Activated CD4-positive, alpha-beta T cell treated with anti-CD3 and anti-CD28 coated beads, Interleukin-2, amount 50 U/mL, for 48 hours (primary cell): ENCODE measurements at places on chromosomes 1 and 21.

GRCh38 chr1:99669821-99670220 lies 23.9 kb downstream of the PALMD start:
- no peak for DNase-seq

DNA sequence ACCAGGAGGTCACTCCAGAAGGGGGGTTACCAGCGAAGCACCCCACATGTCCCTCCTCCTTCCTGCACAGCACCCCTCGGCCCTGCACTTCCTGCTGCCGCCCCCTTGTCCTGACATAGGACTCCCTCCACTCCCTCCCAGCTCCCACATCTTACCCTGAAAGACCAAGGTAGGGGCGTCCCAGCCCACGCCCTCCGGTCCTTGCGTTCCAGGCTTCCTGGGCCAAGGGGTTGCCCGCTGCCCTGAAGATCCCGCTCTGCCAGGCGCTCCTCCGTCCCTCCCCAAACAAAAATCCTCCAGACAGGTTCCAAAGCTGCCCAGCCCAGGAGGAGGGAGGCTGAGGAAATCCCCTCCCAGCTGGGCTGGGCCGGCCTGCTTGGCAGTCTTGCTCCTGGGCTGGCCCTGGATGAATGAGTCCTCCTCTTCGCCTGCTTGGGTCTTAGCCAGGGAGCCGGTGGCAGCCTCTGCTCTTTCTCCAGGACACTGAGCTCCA lies at the start of gene RHBDL2:
Gene RHBDL2, minus strand, starts transcription at position 304 of the 493 bp plus-strand sequence. CDS start 22,618 bp downstream, outside the sequence.
- DNase-seq = no peak

DNA sequence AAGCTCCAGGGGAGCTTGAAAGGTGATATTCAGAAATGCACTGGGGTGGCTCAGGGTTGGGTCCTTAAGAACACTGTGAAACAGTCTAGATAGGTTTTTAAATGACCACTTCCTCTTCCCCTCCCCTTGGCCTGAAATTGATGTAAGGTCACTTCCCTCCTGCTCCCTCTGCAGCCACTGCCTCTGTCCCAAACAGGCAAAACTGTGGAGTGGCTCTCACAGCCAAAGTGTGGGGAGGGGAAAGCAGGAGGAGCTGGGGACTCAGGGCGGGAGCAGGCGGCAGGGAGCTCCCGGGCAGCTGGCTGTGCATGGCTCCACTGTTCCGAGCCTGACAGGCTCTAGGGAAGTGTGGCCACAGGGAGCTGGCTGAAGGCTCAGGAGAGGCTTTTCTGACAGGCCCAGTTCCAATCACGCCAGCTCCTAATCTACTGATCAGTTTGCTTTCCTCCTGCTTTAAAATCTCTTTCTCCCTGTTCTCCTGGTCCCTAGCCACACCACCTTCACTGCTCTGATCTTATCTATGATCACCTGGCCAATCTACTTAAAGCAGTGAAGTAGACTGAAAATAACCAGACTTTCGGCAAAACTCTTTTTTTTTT lies 5.1 kb upstream of the CSRP1 start:
- no peak for DNase-seq

GRCh38 chr21:33255404-33255803 lies 10.8 kb upstream of the IL10RB start:
- DNase-seq = no peak

DNA sequence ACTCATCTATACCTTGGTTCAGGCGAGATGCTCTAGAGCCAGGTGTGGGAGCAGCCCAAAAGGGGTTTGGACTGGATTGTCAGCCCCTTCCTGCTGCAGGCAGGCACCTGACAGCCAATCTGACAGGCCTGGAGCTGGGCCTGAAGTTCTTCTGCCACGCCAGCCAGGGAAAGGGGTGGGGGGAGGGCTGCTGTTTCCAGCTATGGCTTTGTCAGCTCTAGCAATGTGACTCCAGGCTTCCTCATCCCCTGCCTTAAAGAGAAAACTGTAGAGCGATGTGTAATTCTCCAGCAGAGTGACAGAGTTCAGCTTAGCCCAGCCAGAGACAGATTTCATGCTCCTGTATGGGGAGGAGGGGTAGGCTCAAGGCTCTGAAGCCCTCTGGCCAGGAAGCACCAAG lies 30.3 kb downstream of the WNT4 start:
- DNase-seq = no peak

DNA sequence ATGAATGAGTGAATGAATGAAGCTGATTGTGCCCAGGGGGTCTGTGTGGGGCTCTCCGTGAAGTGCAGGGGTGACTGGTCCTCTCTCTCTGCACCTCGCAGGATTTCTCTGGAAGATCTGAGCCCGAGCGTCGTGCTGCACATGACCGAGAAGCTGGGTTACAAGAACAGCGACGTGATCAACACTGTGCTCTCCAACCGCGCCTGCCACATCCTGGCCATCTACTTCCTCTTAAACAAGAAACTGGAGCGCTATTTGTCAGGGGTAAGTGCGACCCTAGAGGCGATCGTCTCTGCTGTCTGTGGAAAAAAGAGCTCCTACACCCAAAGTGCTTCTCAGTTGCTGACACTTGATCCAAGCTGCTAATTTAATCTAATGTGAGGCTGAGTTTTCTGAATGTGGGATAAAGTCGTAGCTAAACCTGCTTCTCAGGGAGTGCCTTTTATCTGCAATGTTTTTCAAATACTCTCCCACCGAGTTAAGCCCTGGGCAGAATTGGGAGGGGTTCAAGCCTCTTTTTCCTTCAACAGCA lies 101.7 kb downstream of the HUNK start:
- DNase-seq = peak; percentile 1

GRCh38 chr21:45803618-45804340 lies 160.3 kb downstream of the PCBP3 start:
- DNase-seq = no peak

DNA sequence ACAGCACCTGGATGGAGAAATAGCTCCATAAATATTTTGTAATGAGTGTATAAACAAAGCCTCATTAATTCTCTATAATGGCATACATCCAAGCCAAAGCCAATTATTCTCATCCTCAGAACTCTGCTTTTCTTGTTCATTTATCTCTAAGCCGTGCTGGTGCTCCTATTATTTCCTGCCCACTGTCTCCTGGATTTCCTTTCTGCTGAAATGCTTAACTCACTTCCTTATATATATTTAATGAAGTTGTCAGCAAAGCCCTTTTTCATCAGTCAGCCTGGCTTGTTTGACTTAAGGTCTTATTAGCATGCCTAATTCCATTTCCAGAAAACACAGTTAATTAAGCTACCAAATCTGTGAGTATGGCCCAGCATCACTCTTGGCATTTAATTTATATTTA lies 93.4 kb downstream of the SLC25A24 start:
- no peak for DNase-seq

- DNase-seq = no peak
Measured at GRCh38 chr1:89727517-89728312, 93.1 kb upstream of the LRRC8D start.

DNA sequence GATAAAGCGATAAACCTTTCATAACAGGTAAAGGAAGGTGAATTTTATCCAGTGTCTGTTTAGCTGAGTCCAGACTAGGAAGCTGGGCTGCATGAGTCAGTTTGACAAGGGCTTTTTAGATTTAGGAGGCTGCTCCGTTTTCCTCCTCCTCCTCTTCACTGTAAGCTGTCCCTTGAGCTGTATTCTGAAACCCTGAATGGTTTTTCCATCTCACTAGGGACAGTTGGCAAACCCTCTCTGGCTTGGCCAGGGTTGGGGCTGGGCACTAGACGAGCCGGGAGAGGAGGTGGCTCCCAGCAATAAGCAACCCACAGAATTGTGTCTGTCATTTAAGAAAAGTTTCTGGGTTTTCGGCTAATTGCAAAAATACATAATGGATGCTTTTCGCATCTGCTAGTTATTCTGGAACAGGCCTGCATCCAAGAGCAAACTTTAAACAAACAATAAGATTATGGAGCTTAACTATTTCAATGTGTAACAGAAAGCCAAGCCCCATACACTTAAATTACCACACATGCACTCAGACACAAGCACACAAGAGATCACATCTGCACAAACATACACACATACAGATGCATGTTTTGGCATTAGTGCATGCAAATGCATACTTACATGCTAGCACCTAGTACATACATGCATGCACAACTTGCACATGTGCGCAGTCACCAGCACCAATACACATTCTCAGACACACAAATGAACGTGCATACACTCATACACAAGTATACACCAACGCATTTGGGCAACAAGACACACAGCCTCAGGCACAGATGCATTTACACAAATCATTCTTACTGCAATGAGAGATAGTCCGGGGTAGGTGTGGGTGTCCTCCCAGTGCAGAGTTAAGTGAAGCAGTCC lies 27.8 kb upstream of the FOXE3 start:
- no peak for DNase-seq

DNA sequence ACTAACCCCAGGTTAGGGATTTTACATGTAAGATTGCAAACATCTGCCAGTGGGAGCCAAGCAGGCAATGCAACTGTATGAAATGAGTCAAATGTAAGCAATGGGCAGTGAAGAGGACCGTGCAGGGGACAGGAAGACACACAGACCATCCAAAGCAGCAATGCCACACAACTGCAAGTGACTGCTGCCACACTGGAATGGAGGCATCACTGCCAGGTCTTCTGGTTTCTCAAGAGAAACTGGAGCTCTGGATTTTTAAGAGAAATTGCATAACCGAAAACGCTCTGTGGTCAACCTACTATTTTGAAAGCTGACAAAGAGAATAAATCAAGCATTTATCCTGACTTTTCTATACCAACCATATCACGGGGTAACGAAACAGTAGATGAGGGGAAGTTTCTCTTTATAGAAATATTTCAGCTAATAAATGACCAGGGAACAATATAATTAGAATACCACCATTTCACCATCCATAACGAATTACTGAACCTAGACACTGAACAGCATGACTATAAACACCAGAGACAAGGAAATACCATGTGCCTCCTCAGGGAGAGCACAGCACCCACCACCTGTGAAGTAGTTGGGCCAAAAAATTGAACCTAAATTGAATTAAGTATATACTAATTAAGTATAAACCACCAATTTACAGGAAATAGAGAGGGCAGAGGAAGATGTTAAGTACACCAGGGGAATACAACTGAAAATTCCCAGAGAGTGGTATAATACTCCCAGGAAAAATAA lies 4.4 kb downstream of the AK2 start:
- no peak for DNase-seq

GRCh38 chr1:65469126-65469888 lies 48.8 kb downstream of the LEPR start:
- no peak for DNase-seq
